ENCODE measurements at places on chromosomes 11 and 22. TPM values are rescaled to one million over a fixed set of nuclear protein-coding genes. Genes with fewer than 3 reads are reported as not detected.

The CKAP5 gene
- total RNA-seq: 98.1 TPM

The IGF2 gene
- total RNA-seq: not detected

The APOBEC3A gene
- 3.3 TPM for total RNA-seq

- DNase-seq: peak; percentile 13
Observed at GRCh38 chr22:43520632-43521039, 108.8 kb downstream of the MPPED1 start.
